ENCODE measurements at places on chromosomes 2 and 18.

DNA sequence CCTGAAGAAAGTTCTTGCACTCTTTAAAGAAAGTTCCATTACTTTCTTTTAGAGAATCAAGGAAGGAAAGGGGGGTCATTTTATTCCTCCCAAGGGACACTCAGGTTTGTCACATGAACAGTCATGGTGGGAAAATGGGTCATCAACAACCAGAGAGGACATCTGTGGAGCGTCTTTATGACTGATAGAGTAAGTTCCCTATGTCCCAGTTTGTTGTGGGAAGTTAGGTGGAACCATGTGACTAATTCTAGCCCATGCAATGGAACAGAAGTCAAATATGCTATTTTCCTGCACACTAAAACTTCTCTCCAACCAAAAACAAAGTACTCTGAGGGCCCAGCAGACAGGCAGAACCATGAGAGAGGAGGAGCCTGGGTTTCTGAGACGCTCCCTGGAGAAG is 165.6 kb upstream of the SERTAD2 start:
- no peak for DNase-seq

DNA sequence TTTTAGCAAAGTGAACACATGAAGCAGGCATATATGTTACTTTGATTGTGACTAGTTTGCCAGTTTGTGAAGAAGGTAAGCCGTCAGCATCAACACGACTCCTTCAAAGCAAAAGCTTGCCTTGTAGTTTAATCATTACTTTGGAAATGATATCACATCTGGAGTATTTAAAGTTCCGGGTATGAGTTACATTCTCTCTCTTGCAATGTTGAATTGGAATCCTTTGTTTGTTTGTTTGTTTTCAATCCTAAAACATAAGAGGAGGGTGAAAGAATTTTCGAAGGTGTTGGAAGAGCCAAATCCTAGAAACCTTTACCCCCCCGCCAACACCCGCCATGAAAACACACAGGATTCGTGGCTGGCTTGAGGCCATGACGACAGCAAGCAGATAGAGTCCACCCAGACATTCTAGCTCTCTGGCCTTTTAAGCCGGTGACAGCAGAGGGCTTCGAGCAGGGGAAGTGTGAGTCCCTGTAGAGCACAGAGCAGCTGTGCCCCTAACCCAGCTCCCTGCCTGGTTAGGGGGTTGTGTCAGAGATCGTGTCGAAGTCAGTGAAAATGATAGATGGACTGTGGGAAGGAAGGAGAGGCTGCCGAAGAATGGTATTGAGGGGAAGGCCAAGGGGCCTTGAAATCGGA is 103.8 kb upstream of the SMIM21 start:
- DNase-seq = no peak

DNA sequence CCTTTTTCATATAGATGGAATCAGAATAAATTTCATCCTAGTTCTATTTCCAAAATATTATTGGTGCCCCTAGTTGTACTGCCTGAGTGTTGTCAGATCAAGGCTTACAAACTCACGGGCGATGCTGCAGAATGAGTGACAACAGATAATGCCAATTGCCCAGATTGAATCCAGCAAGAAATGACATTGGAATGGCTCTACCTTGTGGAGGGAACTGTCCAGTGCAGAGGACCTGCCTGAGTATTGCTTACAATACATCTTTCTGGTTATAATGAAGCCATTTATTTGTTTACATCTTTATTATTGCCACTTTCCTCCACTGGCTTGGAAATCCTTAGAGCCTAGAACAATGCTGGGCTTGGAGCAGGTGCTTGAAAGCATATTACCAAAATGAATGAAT is 7.8 kb upstream of the IL1R2 start:
- no peak for DNase-seq

GRCh38 chr2:105785095-105785847 is 40.6 kb downstream of the NCK2 start:
- DNase-seq = no peak

- no peak for DNase-seq
Measured at GRCh38 chr2:171521361-171522051, 768 bp upstream of the CYBRD1 start.

DNA sequence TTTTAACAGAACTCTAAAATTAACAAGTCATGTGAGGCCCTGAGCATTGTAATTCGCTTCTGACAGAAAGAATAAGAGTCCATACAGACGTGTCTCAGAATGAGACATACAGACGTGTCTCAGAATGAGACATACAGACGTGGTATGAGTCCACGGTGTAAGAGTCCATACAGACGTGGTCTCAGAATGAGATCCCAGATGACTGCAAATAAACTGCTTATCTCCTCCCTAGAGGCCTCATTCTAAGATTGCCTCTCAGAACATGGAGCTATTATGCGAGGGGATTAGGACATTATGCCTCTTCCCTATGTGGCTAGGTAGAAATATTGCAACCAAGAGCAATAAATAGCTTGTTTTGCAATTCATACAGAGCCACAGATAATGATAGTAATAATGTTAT is 63.9 kb downstream of the NEB start:
- no peak for DNase-seq

DNA sequence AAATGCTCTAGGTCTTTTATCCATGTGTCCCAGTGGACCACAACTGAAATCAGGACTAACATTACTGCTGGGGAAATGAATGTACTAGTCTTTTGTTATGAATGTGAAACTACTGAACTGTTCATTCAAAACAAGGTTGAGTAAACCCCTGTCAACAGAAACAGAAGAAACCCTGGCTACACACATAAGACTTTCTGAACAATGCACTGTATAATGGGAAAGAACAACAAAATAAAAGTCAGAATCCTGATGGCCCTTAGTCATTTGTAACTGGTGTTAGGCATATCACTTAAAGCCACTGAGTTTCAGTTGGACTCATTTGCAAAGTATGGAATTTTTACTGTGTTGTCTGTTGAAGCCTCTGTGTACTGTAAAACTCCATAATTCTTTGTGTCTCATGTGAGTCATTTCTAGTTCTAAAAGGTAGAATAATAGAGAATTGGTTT is 77.0 kb upstream of the UBXN4 start:
- DNase-seq = no peak

- no peak for DNase-seq
Measured at GRCh38 chr18:9951022-9951859, 37.4 kb downstream of the VAPA start.

- DNase-seq = no peak
Measured at GRCh38 chr2:167181688-167182087, 293.4 kb downstream of the XIRP2 start.

DNA sequence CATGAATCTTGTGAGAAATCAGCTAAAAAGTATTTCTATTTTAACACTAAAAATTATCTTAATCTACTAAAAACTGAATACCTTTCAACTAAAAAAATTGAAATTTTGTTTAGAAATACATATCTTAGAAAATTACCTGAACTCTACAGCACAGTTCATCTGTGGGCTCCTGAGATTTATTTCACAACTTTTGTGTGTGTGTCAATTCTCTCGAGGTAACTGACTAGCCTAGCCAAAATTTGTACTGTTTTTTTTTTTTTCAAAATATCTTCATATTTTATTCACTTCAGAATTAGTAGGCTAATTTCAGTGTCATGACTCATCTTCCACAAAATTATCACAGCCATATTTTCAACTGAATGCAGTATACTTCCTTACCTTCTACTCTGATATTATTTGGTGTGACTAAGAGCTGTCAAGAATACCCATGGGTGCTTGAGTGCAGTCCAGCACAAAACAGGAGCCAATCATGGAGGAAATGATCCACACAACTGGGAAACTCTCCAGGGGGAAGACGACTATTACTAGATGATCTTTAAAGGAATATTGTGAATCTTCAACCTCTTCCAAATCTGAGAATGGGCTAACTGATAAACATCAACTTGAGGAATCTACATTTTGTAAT is 174.6 kb downstream of the ZNF385B start:
- no peak for DNase-seq

DNA sequence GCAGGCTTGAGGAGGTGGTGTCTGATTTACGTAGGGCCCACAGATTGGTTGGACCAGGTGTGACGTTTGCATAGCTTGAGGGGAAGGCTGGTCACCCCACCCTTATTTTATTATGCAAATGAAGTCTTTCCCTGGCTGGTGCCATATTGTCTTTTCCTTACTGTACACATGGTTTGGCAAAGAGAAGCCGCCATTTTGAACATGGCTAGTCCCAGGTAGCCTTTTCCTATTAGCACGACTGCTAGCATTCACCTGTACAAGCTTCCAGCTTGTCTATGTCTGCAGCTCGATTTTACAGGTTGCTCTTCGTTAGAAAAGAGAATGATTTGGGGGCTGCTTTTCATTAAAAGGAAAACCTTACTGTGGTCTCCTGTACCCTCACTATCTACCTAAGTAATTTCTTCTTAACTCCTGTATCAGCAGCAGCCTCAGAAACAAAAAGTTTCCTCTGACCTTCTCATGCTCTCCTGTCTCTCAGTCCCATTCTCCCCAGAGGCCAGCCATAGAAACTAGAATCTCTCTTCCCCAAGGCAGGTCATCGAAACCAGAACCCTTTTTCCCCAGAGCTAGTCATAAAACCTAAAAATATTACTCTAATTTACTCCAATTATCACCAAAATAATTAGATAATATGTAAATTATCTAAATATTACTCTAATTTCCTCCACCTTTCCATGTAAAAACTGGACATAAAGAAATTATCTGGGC is 151.8 kb downstream of the B3GNT2 start:
- no peak for DNase-seq

DNA sequence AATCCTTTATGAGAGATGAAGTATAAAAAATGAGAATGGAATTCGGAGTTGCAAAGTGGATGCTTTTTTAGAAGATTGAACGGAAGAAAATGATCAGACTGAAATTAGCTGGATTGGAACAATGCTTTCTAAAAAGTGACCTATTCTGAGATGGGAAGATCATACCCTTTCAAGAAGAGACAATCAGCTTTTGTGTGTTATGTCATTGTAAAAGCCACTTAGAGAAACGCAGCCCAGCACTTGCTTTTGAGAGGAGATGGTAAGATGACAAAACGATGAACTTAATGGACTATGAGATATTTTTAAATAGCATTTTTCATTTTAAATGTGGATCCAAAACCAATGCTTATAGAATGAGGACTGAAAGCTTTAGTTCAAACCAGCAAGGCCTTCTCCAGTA is 871.4 kb upstream of the KLHL29 start:
- no peak for DNase-seq

DNA sequence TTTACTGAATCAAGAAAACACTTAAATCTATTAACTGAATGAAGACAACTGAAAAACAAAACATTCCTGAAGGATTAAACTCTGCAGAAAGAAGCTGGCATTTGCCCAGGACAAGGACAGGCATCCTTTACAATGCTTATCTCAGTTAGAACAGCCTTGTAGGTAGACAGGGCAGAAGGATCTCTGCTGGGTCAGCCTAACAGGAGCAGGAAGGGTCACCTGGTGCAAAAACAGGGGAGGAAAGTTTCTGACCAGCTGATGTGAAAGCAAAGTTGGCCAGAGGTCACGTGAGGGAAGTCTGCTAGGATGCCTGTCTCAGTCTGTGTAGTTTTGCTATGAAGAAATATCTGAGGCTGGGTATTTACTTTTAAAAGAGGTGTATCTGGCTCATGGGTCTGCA is 348.6 kb downstream of the ANAPC1 start:
- DNase-seq = no peak

DNA sequence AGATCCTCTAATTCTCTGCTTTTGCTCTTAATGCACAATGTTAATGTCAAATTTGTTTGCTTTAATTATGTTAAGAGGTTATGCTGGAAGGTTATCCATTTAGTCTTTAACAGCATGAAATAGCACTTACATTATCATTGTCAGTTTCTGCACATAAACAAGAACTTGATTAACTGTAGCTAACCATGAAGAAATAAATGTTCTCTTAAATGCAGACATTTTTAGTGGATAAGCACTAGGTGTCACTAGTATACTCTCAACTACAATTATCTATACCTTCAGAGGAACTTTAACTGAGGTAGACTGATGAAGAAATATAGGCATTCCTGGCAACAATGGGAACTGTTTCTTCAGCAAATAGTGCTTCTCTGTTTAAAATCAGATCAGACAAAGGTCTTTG is 178.8 kb upstream of the CHST9 start:
- DNase-seq = no peak

DNA sequence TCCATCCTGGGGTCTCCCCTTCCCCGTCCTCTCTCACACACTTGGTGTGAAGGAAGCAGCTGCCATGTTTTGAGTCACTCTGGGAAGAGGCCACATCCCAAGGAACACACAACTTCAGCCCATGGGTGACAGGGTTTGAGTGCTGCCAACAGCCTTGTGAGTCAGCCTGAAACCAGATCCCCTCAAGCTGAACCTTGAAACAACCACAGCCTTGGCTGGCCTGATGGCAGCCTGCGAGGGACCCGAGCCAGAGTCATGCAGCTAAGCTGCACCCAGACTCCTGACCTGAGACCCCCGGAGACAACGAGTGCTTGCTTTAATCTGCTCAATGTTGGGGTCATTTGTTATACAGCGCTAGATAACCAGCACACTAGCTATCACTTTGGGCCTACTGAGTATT is 19.3 kb upstream of the MC2R start:
- DNase-seq = no peak

- no peak for DNase-seq
Measured at GRCh38 chr2:100924520-100925451, 77.3 kb upstream of the RPL31 start.

- DNase-seq = no peak
Measured at GRCh38 chr2:47767497-47767844, 15.5 kb upstream of the MSH6 start.

- DNase-seq = no peak
Measured at GRCh38 chr2:119233326-119234020, 9.8 kb downstream of the STEAP3 start.

DNA sequence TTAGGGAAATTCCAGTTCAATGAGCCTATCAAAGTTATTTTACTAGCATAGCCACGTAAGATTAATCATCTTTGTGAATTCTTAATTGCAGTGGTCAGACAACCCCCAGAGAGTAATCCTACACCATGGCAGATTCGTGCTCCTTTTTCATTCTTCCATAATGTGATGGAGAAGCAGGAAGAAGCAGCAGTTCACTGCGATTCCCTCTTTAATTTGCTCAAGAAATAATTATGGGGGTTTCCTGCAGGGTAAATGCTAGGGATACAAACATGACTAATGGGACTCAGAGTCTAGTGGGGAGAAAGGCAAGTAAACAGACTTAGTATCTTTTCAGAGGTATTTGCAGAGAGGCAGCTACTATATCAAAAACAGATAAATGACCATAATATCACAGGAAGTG is 175.8 kb upstream of the HNRNPA3 start:
- DNase-seq = no peak

GRCh38 chr2:86284987-86285386 is 52.4 kb downstream of the REEP1 start:
- DNase-seq = no peak

DNA sequence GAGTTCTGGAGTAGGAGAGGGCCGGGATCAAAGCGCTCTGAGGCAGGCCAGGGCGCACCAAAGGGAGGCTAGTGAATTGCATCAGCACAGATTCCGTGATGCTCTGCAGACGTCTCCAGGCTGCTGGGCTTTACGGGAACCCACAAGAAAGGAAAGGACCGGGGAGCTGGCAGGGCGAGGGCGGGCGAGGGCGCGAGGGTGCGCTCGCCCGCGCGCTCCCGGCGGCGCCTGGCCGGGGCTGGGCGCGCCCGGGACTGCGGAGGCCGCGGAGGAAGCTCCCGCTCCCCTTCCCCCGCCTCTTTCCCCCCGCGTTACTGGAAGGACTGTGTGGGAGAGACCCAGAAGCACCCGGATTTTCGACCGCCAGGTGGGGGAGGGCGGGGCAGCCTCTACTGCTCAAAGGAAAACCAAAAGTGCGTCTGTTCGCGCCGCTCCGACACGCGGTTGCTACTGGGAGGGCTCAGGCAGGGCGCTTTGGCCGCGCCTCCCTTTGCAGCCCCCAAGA is 2.4 kb upstream of the FOSL2 start:
- peak; percentile 86 for DNase-seq

- no peak for DNase-seq
Measured at GRCh38 chr2:68811364-68811763, 59.8 kb downstream of the BMP10 start.

GRCh38 chr2:39623917-39624316 is 41.8 kb upstream of the TMEM178A start:
- no peak for DNase-seq
